ENCODE measurements at places on chromosomes 11 and 22. TPM values are rescaled to one million over a fixed set of nuclear protein-coding genes. Genes with fewer than 3 reads are reported as not detected.

- H3K36me3 ChIP-seq, result no peaks in the 10 kb centered on the region
- peak; percentile 4 for DNase-seq
- no peak overlapping the region for H3K4me3 ChIP-seq
- peaks cover 31% of the 10 kb centered on the region for H3K4me1 ChIP-seq
- H3K27me3 ChIP-seq, result peaks cover 50% of the 10 kb centered on the region
These were observed 1.4 kb downstream of the WT1 start for GRCh38 chr11:32433914-32434355.

- peaks cover 6% of the 10 kb centered on the region for H3K27me3 ChIP-seq
- peaks cover 22% of the 10 kb centered on the region for H3K4me1 ChIP-seq
- no peak overlapping the region for H3K27ac ChIP-seq
- no peak overlapping the region for H3K4me3 ChIP-seq
These were observed 4.0 kb downstream of the FXYD2 start for GRCh38 chr11:117820516-117820915.

DNA sequence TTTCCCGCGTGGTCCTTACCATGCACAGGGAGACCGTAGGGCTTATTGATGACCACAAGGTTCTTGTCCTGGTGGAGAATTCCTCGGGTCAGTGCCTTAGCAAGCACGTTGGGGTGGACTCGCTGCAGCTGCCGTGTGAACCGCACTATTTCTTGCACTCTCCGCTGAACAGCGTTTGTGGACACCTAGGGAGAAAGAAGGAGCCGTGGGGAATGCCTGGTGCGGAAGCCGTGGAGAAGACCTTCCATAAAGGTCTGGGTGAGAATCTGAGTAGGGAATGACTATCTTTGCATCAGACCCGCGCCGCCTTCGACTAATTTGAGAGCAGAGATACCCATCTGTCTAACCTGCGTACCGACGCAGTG is 597 bp downstream of the RPUSD4 start:
- H3K4me1 ChIP-seq, result peaks cover 29% of the 10 kb centered on the region
- H3K36me3 ChIP-seq, result peaks cover 11% of the 10 kb centered on the region
- DNase-seq, result no peak

GRCh38 chr11:746289-747157 is 741 bp upstream of the TALDO1 start:
- H3K4me1 ChIP-seq, result peaks cover 5% of the 10 kb centered on the region
- H3K27ac ChIP-seq, result no peak overlapping the region
- no peaks in the 10 kb centered on the region for H3K36me3 ChIP-seq
- H3K27me3 ChIP-seq, result peaks cover 4% of the 10 kb centered on the region
- peak overlapping the region; percentile 89 for H3K4me3 ChIP-seq

- no peak overlapping the region for H3K27ac ChIP-seq
- H3K4me1 ChIP-seq, result no peaks in the 10 kb centered on the region
- no peaks in the 10 kb centered on the region for H3K36me3 ChIP-seq
- H3K4me3 ChIP-seq, result no peak overlapping the region
- DNase-seq, result no peak
- H3K27me3 ChIP-seq, result peaks cover 3% of the 10 kb centered on the region
These were observed 237.8 kb downstream of the GRIK4 start for GRCh38 chr11:120749395-120749794.

- H3K4me1 ChIP-seq, result peaks cover 21% of the 10 kb centered on the region
- H3K4me3 ChIP-seq, result no peak overlapping the region
- H3K27me3 ChIP-seq, result peaks cover 11% of the 10 kb centered on the region
- peaks cover 18% of the 10 kb centered on the region for H3K36me3 ChIP-seq
- no peak overlapping the region for H3K27ac ChIP-seq
- no peak for DNase-seq
These were observed 15.8 kb downstream of the TOLLIP start for GRCh38 chr11:1293619-1294015.

GRCh38 chr11:36002196-36002595 is 58.3 kb downstream of the LDLRAD3 start:
- peaks cover 6% of the 10 kb centered on the region for H3K4me1 ChIP-seq
- peaks cover 7% of the 10 kb centered on the region for H3K27me3 ChIP-seq
- H3K27ac ChIP-seq, result peak overlapping the region; percentile 46
- H3K4me3 ChIP-seq, result no peak overlapping the region
- H3K36me3 ChIP-seq, result peaks cover 24% of the 10 kb centered on the region

DNA sequence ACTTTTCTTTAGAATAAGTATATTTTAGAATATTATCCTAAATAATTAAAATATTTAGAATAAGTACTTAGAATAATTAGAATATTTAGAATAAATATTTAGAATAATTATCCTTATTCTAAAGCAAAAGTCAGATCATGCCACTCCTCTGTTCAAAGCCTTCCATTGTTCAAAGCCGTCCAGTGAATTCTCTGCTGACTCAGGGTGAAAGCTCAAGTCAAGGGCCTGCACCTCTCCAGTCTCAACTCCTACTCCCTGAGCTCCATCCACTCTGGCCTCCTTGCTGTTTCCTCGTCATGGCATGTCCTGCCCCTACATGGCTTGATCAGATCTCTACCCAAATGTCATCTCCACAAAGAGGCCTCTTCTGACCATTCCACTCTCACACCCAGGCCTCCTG is 30.0 kb downstream of the PLEKHA7 start:
- H3K27me3 ChIP-seq, result peaks cover 8% of the 10 kb centered on the region
- H3K27ac ChIP-seq, result peak overlapping the region; percentile 55
- peaks cover 4% of the 10 kb centered on the region for H3K36me3 ChIP-seq
- no peak overlapping the region for H3K4me3 ChIP-seq
- peaks cover 33% of the 10 kb centered on the region for H3K4me1 ChIP-seq

DNA sequence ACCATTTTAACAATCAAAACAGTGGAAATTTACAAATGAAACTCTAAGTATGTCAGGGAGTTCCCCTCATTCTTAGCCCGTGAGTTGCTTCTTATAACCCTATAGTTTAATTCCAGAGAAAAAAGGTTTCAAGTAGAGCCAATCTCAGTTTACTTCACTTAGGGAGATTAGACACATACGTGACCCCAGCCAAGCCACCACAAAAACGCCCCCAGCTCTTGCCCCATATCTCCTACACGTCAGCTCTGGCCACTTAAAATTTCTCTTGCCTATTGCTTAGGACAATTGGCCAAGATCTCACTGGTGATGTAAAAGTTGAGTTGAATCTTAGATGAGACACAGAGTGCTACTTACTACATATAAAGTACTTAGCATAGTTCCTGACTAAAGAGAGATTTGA is 166.4 kb downstream of the ETS1 start:
- no peak overlapping the region for H3K27ac ChIP-seq
- H3K4me1 ChIP-seq, result peaks cover 6% of the 10 kb centered on the region
- H3K4me3 ChIP-seq, result no peak overlapping the region
- no peaks in the 10 kb centered on the region for H3K36me3 ChIP-seq

DNA sequence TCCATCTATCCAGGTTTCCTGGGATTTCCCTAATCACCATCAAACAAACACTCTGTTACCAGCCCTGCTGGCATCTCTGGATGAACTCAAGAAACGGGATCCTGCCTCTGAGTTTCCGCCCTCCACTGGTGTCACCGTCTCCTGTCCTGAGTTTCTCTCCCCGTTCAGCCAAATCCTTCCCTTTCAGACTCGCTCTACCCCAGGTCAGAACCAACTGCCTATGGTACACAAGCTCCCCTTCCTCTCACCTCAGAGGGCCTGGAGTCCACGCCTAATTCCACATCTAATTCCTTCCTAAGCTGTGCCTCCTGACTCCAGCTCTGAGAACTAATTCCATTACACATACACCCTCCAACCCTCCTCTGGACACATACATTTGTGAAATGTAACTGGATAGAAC is 96.1 kb downstream of the SHANK2 start:
- no peak overlapping the region for H3K27ac ChIP-seq
- no peaks in the 10 kb centered on the region for H3K4me1 ChIP-seq
- no peak overlapping the region for H3K4me3 ChIP-seq
- DNase-seq, result no peak

DNA sequence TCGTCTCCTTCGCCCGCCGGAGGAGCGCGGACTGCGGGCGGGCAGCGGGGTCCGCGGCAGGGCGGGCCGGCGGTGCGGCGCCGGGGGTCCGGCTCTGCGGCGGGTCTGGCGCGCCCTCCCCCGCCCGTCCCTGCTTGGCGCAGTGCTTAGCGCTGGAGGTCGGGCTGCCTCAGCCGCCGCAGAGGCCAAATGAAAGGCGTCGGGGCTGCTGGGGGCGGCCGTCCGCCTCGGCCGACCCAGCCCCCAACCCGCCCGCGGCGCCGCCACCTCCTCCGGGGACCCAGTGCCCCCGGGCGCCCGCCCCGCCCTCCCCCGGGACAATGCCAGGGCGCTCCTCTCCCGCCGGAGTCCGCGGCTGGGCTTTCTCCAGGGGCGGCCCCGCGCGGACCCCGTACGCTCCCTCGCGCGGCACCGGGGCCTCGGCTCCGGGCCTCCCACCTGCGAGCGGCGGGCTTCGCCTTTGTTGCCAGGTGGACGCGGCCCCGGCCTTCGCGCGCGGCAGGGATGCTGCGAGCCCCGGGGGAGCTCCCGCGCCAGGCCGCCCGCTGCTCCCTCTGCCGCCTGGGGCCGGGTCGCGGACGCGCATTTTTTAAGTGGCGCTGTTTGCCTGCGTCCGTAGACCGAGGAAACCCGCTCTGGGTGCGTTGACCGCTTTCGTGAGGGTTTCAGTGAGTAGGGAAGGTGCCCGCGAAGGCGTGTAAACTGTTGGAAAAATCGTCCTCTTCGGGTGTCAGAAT is 583 bp downstream of the APLP2 start:
- peaks cover 24% of the 10 kb centered on the region for H3K4me1 ChIP-seq
- no peak overlapping the region for H3K27ac ChIP-seq
- peak overlapping the region; percentile 98 for H3K4me3 ChIP-seq
- DNase-seq, result peak; percentile 36

DNA sequence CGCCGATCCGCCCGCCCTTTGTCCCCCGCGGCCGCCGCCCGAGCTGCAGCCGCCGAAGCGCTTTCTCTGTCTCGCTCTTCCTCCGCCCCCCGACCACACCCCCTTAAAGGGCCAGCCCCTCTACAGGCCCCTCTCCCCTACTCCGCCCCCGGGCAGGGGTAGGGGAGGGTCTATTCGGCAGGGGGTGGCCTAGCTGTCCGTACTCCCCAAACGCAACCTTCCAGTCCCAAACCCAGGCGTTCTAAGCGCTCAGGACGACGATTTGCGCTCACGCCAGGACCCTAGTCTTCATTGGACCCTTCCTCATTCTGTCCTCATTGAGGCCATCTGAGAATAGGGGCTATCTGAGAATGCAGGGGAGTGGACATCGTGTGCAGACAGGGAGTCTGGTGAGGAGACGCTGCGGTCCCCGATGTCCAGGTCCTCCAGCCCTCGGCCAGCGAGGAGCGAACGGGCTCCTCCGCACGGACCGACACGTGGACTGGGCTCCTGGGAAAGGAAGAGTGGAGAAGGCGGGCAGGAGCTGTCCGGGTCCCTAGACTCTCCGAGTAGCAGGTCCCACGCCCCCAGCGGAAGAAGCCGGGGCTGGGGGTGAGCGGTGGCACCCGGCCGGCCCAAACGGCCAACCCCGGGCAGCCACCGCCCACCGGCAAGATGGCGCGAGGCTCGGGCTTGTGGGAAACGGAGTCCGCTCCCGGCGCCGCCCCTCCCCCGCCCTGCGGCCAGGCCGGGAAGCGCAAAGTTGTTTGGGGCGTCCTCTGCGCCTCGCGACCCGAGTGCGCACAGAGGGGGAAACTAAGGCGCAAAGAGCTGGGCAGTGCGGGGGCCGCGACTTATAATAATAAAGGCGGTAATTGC is at the start of gene PPP1R14B:
Gene PPP1R14B, minus strand, starts transcription at position 73 of the 858 bp plus-strand sequence. CDS start 270 bp downstream, outside the sequence.
- peak within 1 kb of the TSS; percentile 85 for H3K27ac ChIP-seq
- peak; percentile 84 for DNase-seq
- peak within 1 kb of the TSS; percentile 93 for H3K4me3 ChIP-seq
- peaks cover 26% of the 10 kb centered on the region for H3K4me1 ChIP-seq
- peaks cover 10% of the 10 kb centered on the region for H3K27me3 ChIP-seq
- peaks cover 11% of the 10 kb centered on the region for H3K36me3 ChIP-seq

- H3K4me1 ChIP-seq, result peaks cover 29% of the 10 kb centered on the region
- no peak overlapping the region for H3K27ac ChIP-seq
These were observed 43.8 kb downstream of the C11orf58 start for GRCh38 chr11:16781936-16782919.

GRCh38 chr11:6377902-6378639 is 12.2 kb upstream of the SMPD1 start:
- no peak for DNase-seq
- peaks cover 15% of the 10 kb centered on the region for H3K4me1 ChIP-seq
- H3K27me3 ChIP-seq, result no peaks in the 10 kb centered on the region
- H3K36me3 ChIP-seq, result no peaks in the 10 kb centered on the region
- H3K27ac ChIP-seq, result no peak overlapping the region

The INPP5J gene
- 2.8 TPM for total RNA-seq

The CECR2 gene
- total RNA-seq, result 65.3 TPM

The SLC43A3 gene
- 17.5 TPM for total RNA-seq

The PLAAT5 gene
- 3.8 TPM for total RNA-seq

The APOBEC3B gene
- 1.0 TPM for total RNA-seq
